ENCODE measurements at places on chromosomes 13 and 19. TPM values are rescaled to one million over a fixed set of nuclear protein-coding genes. Genes with fewer than 3 reads are reported as not detected.

DIRAS1 gene
- total RNA-seq, result 47.1 TPM

NFIX gene
- 2.4 TPM for total RNA-seq

ZNF420 gene
- 13.2 TPM for total RNA-seq

MEF2B gene
- total RNA-seq, result 1.7 TPM

WDR62 gene
- 5.5 TPM for total RNA-seq

CD209 gene
- not detected for total RNA-seq

JUNB gene
- total RNA-seq, result 24.9 TPM
